ENCODE measurements at places on chromosomes 13 and 19.

DNA sequence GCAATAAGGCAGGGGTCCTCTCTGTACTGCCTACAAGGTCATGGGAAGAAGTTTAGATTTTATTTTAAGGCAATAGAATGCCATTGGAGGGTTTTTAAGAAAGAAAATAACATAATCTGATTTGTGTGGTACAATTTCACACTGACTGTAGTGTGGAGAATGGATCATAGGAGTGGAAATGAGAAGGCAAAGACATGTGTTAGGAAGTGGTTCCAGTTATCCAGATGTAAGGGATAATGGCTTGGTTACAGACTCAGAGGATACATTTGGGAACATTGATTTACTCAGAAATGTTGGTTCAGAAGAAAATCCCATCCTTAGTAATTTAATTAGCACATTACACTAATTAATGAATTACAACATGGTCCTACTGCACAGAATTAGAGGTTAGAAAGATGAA is 788.2 kb downstream of the SLITRK5 start:
- DNase-seq: no peak

- DNase-seq: no peak
Measured at GRCh38 chr13:113090806-113091205, 14.8 kb upstream of the F7 start.

GRCh38 chr19:55253842-55254624 is 4.8 kb downstream of the PPP6R1 start:
- DNase-seq: no peak

- DNase-seq: no peak
Measured at GRCh38 chr19:4061178-4061682, 5.5 kb downstream of the ZBTB7A start.

DNA sequence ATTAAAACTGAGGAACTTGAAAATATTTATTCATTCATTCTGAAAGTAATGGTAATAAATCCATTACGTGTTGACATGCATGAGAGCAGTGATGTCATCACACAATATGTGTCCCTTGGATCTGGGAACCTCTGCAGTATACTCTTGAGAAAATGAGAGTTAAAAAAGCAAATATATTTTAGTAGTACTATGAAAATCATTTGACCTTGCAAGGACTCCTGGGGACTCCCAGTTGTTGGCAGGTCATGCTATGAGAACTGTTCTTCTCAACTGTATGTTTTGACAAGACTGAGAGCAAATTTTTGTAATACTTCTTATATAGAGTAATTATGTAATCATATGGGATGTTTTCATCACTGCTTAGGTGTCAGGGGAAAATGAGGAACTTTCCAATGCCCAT is 249.4 kb downstream of the PCCA start:
- no peak for DNase-seq
